ENCODE measurements at places on chromosomes 2 and 18.

- DNase-seq: no peak
Measured at GRCh38 chr2:64220265-64220664, 76.0 kb upstream of the PELI1 start.

GRCh38 chr2:127051116-127052056, 55.6 kb downstream of the BIN1 start:
- no peak for DNase-seq

GRCh38 chr18:57353940-57354461, 1.6 kb downstream of the ST8SIA3 start:
- no peak for DNase-seq

GRCh38 chr2:119760237-119760955, 674 bp downstream of the PTPN4 start:
- DNase-seq: peak; percentile 55

GRCh38 chr2:236395067-236395466, 130.9 kb upstream of the ASB18 start:
- DNase-seq: no peak

DNA sequence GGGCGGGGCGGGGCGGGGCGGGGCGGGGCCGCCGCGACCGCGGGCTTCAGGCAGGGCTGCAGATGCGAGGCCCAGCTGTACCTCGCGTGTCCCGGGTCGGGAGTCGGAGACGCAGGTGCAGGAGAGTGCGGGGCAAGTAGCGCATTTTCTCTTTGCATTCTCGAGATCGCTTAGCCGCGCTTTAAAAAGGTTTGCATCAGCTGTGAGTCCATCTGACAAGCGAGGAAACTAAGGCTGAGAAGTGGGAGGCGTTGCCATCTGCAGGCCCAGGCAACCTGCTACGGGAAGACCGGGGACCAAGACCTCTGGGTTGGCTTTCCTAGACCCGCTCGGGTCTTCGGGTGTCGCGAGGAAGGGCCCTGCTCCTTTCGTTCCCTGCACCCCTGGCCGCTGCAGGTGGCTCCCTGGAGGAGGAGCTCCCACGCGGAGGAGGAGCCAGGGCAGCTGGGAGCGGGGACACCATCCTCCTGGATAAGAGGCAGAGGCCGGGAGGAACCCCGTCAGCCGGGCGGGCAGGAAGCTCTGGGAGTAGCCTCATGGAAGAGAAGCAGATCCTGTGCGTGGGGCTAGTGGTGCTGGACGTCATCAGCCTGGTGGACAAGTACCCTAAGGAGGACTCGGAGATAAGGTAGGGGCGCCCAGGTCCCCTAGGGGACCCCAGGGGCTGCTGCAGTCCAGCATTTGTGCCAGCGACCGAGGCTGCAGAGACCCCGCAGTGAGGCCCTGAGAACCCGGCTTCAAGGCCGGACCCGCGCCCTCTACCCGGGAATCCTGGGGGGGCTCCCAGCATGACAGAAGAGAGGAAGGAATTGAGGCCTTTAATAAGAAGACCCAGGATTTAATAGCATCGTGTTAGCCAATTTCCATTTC, at the start of gene KHK:
Gene KHK (plus strand): TSS at position 49 of the 870 bp plus-strand sequence. CDS start 488 bp downstream, at position 537.
- DNase-seq: peak; percentile 86

DNA sequence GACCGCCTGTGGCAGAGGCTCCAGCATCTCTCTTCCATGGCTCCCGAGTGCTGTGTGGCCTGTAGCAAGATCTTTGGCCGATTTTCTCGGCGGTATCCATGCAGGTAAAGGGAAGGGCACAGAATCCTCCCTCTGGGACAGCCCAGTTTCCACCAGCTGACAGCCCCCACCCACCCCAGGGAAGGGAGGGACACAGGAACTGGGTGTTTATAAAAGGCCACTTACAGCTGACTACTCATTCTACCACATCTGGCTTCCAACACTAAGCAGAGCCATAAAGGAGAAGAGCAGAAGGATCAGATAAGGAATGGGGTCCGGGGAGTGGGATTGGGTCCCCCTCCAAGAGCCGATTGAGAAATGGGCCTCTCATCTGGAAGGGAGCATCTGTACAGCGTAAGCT, 20.2 kb downstream of the RUFY4 start:
- no peak for DNase-seq

DNA sequence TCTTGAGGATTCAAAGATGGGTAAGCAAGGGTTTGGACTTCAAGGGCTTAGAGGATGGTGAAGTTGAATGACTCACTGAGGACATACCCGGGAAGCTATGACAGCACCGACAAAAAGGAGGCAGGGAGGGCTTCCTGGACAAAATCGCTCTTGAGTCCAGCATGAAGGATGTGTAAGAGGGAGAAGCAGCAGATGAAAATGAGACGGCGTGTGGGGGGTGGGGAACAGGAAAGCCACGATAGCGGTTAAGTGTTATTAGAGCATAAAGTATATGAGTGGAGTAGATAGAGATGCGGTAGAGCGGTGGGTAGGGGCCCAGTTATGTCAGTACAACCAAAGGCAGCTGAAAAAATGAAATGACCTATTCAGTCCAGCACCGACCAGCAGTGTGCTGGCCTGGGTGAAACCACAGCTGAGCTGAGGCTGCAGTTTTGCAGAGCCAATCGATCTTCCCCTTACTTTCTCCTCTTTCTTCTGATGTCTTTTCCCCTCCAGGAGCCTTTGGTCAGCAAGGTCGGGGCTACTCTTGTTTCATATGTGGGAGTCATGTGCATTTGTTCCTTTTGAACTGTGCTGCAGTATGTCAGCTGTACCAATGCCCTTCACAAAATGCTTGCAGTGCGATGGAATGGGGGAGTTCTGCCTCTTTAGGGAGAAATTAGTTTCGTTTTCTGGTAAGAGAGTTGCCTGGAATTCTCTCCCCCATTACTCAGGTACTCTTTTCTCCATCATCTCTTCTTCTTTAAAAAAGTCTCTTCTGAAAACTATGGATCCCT, 2.0 kb upstream of the THUMPD2 start:
- no peak for DNase-seq

GRCh38 chr18:62069556-62069955, 117.3 kb downstream of the PIGN start:
- DNase-seq: no peak

DNA sequence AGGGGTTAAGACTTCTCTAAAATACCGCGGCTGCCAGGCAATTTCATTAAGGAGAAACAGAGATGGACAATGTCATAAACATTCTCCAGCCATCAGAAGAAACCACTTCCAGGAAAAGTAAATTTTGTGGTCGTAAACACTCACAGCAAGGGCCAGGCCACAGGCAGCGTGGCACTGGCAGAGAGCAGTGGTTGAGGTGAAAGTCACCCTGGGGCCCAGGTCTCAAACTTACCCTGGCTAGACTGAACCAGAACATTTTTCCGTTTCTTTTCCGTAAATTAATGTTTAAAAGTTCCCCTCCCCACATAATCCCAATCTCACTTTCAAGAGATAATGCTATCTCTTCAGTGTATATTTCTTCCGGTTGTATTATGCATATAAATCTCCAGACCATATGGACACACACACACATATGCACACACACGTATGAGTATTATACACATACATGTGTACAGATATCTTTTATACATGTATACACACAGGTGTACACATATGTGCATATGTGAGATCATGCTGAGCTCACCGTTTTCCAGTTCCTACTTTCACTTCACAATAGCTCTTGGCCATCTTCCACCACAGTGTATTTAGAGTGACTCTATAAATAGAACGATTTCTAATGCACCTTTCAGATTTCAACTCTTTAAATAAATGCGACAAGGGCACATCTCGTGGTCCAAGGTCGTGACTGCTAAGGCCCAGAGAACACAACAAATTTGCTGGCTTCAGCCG, 90.1 kb downstream of the MALT1 start:
- peak; percentile 30 for DNase-seq

DNA sequence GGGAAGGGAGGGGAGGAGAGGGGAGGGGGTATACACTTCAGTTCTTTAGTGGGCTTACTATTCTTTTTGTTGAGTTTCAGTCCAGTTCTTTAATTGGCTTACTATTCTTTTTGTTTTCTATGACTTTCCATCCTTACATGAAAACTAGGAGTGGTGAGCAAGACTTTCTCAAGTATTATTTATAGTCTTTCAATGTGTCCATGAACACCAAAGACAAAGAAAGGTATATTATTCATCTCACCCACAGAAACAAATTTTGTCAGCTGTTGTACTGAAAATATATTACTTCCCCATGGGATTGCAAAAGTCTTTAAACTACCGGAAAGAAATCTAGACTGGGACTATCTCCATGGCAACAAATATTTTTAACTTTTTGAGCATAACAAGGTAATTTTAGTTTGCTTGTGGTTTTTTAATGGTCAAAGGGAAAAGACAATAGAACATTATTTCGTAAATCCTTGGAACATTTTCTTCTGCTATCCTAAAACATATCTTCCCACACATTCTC, 17.6 kb downstream of the ADAM17 start:
- DNase-seq: no peak
